Posterior cingulate gyrus (tissue), 11 donors: ENCODE measurements at places on chromosomes 1 and 21.
A peak's percentile ranks its signal among the peaks of the same experiment; 100 is the strongest.

DNA sequence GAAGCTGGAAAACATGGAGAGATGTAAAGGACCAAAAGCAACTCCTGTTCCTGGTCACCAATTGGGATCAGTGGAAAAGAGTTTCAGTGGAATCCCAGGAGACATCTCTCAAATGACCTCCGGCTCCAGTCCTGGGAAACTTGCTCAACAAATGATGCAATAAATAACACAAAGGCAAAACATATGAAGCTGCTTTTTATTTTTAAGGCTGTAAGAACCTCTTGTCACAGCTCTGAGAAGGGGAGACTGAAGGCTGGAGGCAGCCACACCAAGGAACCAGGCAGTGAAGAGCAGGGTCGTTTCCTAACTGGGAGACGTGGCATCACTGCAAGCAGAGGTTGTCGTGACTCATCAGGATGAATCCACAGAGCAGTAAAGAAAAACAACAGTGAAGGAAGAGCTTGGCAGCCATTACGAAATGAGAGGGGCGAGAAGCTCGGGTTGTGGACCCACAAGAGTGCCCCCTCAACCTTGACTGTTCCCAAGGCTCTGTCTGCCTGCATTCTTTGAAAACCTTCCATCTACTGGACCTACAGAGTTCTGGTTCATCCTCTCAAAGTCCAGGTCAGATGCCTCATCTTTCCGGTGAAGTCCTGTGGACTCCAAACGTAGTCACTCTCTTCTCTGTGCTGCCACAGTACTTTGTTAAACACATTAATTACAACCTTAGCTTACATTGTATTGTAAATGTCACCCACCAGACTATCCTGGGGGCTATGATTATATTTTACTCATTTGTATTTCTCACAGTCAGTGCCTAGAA lies 32.1 kb downstream of the JAK1 start:
- no peak for DNase-seq

DNA sequence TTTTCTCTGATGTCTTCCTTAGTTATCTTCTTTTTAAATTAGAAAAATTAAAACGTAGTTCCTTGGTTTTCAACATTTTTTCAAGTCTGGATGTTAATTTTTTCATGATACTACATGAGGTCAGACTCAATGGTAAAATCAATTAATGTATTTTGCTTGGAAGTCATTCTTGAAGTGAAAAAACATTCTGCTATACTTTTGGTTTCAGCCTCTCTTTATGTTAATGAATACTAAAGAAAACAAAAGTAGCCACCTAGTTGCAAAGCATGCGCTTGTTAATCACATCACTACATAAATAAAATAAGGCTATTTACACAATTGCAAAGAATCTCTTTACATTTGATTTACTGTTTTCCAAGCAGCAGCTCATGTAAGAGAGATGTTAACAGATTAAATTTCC lies 170.4 kb downstream of the LIPI start:
- DNase-seq, result no peak

DNA sequence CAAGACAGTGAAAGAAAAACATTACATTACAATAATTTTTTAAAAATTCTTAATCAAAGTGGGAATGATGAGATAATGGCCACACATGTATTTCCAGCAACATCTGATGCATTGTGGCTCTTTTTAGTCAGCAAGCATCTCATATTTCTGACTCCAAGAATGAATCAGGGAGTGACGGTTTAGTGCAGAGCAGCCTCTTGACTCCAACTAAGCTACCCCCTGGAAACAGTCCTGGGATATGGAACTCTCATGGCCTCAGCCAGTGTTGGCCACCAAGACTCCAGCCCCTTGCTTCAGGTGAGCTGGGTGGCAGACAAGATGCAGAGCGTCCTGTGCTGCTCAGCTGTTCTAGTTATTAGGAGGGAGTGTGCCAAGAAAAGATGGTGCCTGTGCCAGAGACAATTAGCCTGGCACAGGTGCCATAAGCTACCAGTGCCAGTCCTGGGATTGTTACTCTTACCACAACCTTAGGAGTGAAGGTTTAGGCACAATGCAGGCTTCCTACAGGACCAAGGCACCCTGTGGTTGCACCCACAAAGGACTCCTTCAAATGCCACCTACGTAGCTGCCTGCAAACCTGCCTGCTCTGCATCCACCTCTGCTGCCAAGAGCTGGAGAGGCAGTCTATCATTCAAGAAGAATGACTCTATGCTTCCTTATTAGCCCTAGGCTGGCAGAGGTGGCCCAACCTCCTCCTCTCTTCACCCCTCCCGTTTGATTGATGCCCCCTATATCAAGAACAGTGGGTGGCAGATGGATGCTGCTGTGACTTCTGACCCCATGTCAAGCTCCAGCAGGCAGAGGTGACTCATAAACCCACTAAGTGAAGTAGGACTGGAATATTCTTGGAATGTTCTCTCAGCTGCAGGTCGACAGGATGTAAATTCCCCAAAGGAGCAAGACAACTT lies 6.0 kb upstream of the SEC16B start:
- no peak for DNase-seq

DNA sequence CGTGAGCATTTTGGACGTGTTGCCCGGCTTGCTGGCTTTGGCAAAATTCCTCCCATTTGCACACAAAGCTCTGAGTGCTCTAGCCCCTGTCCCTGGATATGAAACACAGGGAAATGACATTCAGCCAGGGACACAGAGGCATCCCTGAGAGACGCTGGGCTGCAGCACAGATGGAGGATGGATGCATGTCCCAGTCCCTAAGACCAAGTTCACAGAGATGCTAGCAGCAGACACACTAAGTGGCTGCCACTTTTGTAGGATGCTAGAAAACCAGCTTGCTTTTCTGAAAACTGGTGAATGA lies 12.5 kb downstream of the ACTRT2 start:
- DNase-seq, result no peak

DNA sequence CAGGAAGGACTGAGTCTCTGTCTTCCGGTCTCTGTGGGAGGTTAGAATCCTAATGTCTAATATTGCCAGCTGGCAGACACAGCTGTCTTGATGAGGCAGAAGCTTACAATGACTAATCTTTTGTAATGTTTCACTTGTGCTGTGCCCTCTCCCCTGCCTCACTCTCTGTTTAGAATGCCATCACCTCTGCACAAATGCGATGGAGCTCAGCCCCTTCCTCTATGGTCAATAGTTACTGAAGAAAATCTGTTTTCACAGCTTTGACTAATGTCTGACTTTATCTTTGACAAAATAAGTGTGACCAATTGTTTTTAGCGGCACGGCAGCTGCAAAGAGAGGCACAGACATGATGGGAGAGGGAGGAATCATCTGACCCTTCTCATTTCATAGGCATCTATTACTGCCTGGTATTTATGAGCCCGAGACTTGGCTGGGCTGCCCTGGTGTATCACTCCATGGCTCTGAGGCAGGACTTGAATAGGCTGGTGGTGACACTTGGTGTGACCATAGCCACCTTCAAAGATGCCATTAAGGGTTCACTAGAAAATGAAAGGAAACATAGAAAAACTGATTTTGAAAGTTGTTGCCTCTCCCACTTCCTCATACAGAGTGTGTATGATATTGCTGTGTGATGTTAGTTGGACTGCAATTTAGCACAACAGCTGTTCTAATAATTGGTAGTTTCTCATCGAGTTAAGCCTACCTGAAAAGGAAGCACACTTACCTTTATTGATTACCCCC lies 163.2 kb upstream of the NBPF11 start:
- no peak for DNase-seq

DNA sequence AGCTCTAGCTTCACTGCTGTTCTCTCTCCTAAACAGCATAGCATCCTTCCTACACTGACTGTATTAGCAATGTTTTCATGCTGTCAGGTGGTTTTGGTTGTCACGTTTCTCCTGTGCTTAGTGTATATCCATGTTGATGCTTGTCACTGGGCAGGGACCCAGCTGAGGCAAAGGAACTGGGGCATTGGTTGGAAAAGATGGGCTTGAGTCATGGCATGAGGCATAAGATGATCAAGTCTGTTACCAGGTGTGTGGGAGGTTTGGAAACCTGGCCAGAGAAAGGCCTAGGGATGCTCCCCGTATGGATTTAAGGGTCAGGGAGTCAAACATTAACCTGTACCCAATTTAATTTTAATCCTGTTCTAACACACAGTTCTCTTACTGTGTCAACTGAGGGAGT lies 69.6 kb downstream of the OSBPL9 start:
- DNase-seq, result peak; percentile 12

- DNase-seq, result no peak
Observed at GRCh38 chr1:209825591-209826434, 2.0 kb upstream of the UTP25 start.

- DNase-seq, result no peak
Observed at GRCh38 chr1:101183388-101183699, 53.5 kb upstream of the S1PR1 start.

- no peak for DNase-seq
Observed at GRCh38 chr1:28751315-28752060, 14.7 kb downstream of the YTHDF2 start.

- DNase-seq, result no peak
Observed at GRCh38 chr1:60262701-60263100, 189.1 kb upstream of the C1orf87 start.

DNA sequence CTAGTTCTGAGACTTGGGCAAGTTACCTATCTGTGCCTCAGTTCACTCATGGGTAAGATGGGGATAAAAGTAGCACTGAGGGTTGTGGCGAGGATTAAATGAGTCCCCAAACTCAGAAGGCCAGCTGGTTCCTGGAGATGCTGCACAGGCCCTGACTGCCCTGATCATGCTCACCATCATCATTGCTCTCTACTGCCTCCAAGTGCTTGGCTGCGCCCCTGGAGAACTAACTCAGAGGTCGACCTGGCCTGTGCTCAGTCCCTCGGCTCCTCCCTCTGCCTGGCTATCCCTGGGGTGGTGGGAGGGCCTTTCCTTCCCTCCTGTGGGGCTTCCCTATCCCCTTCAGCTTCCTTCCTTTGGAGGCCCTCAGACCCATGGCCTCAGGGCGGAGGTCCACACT lies 5.6 kb downstream of the SLC5A9 start:
- no peak for DNase-seq

- DNase-seq, result no peak
Observed at GRCh38 chr1:155507945-155508344, 54.7 kb downstream of the ASH1L start.

- DNase-seq, result peak; percentile 23
Observed at GRCh38 chr1:53681977-53682685, 56.8 kb downstream of the GLIS1 start.

- DNase-seq, result no peak
Observed at GRCh38 chr1:50105433-50105832, 3.3 kb upstream of the ELAVL4 start.

GRCh38 chr1:22502202-22502601 lies 50.6 kb downstream of the ZBTB40 start:
- DNase-seq, result no peak

DNA sequence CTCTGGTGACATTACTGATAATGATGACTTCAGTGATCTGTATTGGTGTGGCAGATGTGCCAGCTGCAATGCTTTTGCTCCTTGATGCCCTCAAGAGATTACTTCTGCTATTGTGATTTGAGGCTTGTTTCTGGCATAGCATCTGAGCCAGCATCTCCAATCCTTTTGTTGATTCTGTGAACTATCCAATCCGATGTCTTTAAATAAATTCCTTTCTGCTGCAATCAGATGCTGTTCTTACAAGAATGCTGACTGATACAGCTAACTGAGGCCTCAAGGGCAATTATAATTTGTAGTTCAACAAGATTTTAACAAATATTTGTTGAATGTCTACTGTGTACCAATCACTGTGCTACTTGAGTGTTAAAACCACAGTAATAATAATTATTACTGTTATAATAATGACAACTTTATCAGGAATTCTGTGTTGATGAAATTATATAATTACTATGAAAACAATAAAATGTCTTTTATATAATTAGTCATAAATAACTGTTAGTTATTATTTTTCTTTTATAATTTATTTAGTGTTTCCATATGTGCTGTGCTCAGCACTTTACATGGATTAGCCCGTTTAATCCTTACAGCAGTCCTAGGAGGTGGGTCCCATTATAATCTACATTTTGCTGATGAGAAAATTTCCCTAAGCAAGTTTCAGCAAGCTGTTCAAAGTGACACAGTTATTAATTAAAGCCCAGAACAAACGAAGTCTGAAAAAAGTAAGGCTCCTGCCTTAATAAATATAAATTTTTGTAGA lies 308.2 kb downstream of the BRINP3 start:
- no peak for DNase-seq

- DNase-seq, result no peak
Observed at GRCh38 chr1:167488786-167489185, 29.5 kb downstream of the CD247 start.
